Activated naive CD4-positive, alpha-beta T cell treated with Interleukin-2 at 50 U/mL for 16 hours (primary cell): ENCODE measurements at places on chromosomes 5 and 9.

GRCh38 chr9:133487331-133487725, 8.4 kb upstream of the SLC2A6 start:
- no peak for DNase-seq

GRCh38 chr5:171330021-171330420, 21.0 kb downstream of the TLX3 start:
- DNase-seq = no peak

- no peak for DNase-seq
These were observed 71.9 kb upstream of the RANBP3L start for GRCh38 chr5:36373527-36374086.

DNA sequence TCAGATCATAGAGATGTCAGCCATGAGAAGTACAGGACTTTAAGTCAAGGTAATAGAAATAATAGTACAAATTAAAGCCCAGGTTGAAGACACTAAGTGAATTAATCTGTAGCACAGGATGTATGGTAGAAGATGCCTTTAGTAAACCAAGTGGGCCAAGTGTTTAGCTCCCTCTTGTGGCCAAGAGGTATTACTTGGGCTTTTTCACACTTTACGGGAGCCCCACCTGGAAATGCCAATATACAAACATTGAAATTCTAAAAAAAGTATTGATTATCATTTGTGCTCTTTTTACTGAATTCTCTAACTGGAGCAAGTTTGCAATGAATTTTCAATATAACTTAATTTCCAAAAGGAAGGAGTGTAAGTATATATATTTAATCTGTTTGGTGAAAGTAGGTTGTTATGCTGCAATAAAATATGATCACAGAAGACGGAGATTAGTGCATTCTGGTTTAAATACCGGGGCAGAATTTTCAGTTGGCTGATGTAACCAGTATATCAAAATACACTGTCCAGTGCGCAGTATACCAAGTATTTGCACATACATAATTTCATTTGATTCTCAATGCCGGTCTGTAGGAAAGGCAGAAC, 84.7 kb downstream of the PARP8 start:
- peak; percentile 24 for DNase-seq

DNA sequence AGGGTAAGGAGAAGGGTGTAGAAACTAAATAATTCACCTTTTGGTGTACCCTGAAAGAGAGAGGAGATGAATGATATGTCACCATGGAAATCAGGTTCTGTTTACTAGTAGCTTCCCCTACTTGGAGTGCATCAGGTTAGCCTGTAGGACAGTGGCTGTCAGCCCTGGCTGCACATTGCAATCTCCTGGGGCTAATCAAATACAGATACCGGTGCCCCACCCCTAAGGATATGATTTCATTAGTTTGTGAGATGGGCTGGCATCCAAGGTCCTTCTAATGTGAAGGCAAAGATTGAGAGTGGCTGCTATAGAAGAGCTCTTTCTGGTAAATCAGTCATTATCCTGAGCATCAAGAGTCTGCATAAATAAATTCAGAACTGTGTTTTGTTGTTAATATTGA, 47.2 kb downstream of the INSYN2B start:
- no peak for DNase-seq

GRCh38 chr5:60494144-60494543, 205.8 kb downstream of the DEPDC1B start:
- no peak for DNase-seq

DNA sequence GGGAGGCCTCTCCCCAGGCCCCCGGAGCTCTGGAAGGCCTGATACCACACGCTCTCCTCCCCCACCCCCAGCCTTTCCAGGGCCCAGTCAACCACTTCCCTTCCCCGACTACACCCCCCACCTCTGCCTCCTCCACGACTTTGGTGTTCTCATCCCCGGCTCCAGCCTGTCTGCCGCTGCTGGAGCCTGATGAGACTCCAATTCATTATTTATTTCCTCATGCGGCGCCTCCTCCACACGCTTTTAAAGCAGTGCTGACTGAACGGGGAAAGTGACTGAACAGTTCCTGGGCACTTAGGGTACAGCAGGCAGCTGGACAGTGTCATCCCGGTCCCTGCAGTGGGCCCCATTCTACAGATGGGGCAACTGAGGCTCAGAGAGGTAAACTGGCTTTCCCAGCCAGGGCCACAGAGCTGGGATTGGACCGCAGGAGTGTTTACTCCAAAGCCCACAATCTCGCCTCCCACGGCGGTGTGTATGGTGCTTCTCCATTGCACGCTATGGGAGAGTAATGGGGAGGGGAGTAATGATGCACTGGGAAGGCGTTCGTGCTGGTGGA, 15.9 kb upstream of the RPL26L1 start:
- no peak for DNase-seq

GRCh38 chr9:89528131-89528530, 30.2 kb upstream of the SEMA4D start:
- no peak for DNase-seq

DNA sequence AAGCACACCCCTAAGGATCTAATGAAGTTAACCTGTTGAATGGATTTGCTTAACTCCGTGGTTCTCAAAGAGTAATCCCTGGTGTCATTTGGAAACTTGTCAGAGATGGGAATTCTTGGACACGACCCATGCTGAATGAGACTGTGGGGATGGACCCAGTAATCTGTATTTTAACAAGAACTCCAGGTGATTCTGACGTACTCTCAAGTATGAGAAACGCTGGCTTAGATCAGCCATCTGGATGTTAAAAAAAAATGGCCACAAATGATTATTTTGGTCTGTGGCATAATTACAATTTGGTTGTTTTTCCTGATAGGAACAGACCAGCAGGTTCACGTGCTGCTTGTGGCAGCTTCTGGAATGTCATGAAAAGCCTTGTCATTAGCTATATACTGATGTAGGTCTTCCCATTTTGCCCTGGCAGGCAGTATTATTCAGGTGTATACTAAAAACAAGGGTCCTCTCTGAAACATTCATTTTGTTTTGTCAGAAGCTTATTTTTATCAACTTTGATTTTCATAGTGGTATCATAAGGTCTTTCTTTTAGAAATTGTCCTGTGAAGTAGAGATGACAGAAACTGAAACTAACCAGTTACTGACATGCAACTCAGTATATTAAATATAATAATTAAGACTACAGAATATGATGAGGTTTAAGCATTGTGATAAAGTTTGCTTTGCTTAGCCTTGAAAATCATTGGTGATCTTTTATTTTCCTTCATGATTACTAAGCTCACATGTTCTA, 15.4 kb downstream of the CPEB4 start:
- no peak for DNase-seq

DNA sequence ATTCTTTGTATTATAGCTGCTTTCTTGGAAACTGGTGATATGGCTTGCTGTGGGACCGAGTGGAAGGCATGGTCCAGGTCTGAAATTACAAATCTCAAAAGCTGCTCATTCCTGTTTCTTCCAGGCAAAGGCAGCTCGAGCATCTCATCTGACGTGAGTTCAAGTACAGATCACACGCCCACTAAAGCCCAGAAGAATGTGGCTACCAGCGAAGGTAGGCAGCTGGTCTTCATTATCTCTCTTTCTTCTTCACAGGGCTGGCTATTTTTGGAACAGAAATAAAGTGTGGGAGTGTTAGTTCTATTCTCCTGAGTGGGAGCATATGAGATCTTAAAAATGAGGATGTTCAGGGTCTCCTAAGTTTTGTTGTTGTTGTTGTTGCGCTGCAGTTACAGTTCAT, 115.9 kb downstream of the FBXL7 start:
- no peak for DNase-seq

GRCh38 chr5:135694906-135695305, 116.1 kb upstream of the CXCL14 start:
- DNase-seq = no peak

DNA sequence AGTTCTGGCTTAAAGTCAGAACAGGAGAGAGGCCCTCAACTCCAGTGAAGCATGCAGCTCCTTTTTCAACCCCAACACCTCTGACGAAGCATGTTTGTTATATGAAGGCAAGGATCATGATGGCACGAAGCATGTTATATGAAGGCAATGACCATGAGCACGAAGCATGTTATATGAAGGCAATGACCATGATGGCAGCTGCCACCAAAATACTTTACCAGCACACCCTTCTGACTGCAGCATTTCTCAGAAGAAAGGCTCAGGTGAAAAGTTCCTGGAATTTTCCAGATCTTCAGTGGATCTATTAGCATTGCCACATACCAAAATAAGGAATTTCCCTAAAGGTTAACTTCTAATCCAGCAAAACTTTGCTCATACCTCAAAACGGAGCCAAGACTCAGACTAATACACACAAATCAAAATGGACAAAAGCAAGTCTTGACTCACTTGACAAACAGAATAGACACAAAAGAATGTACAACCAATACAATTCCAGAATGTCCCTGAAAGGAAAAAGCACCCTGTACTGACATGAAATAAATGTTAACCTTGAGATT, 217.4 kb downstream of the FANCC start:
- DNase-seq = no peak

GRCh38 chr5:169904508-169904907, 75.8 kb downstream of the INSYN2B start:
- DNase-seq = no peak

DNA sequence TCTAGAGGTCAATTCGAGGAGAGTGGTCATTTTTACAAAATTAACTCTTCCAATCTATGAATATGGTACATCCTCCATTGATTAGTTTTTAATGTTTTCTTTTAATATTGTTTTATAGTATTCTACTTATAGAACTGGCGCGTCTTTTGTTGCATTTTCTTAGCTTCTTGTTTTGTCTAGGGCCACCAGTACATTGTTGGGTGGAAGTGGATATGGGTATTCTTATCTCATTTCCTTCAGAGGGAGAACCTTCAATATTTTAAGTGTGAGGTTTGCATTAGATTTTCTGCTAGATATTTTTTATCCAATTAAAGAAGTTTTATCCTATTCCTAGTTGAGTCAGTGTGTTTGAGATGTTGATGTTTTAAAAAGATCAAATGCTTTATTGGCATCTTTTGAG, 69.8 kb downstream of the RPS23 start:
- no peak for DNase-seq

- no peak for DNase-seq
These were observed 352.2 kb downstream of the KIAA0825 start for GRCh38 chr5:94266170-94266569.

GRCh38 chr5:116507051-116507537, 67.5 kb downstream of the SEMA6A start:
- DNase-seq = no peak

GRCh38 chr9:136264031-136264430, 18.4 kb upstream of the QSOX2 start:
- DNase-seq = no peak

DNA sequence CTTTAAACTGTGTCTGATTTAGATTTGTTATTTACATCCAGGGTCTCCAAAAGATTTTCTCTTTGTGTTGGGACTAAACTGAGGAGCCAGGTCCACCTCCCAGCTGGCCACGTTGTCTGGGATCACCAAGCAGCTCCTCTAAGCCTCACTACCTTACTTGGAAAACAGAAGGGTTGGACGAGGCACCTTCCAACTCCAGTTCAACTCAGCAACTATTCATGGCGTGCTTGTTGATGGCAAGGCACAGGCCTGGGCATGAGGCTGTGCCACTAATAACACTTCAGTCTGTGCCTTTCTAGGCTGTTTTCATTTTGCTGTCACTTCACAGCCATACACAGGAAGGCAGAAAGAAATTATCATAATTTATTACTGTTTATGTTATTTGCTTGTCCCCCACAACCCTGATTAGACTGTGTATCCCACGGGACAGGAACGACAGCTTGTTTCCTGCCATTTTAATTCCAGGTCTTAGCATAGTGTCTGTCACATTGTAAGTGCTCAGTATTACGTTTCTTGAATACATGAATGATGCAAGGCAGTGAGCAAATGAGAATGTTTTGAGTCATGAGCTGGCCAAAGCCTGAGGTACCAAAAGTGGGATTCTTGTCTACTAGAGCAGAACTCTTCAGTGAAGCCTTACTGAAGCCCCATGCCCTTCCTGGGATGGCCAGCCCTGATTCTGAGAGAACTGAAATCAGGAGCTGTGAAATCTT, 125.8 kb downstream of the GALNT10 start:
- DNase-seq = no peak

DNA sequence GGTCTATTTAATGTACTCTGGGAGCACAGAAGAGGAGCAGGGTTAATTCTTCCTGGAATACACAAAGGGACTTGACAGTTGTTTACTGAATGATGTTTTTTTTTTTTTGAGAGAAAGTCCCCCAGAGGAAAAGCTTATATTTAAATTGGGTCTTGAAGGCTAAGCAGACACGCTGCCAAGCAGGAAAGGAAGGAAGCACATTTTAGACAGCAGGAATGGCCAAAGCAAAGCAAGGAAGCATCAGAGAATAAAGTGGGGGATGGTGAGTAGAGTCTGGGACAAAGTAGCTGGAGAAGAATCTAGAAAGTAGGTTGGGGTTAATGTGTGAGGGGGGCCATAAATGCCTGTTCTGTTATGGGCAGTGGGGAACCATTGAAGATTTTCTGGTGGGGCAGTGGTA, 21.5 kb downstream of the ZNF346 start:
- DNase-seq = no peak

GRCh38 chr9:97398999-97399758, 12.7 kb upstream of the TDRD7 start:
- DNase-seq = peak; percentile 75

DNA sequence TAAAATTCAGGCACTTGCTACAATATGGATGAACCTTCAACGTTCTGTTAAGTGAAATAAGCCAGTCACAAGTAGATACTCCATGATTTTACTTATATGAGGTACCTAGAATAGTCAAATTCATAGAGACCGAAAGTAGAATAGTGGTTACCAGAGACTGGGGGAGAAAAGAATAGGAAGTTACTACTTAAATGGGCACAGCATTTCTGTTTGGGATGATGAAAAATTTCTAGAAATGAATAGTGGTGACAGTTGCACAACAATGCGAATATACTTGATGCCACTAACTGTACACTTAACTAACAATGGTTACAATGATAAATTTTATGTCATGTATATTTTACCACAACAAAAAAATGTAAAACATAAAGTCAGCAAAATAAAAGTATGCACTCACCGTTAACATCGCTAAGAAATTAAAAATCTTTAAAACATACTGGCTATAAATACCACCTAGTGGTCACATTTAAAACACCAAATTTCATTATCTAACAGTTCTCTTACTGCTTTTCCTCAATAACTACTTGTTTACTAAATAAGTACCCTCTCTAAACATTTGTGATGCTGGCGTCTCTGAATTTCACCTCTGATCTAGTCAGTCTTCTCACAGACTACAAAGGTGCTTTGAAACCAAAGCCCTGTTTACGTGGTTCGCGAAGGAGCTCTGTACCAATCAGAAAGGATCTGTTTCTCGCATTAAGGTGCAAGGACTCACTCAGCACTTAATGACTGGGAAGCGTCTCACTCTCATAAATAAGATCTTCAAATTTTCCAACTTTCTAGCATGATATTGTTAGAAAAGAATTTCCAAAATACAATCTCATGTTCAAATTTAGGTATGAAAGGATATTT, 22.7 kb downstream of the KIF3A start:
- no peak for DNase-seq

DNA sequence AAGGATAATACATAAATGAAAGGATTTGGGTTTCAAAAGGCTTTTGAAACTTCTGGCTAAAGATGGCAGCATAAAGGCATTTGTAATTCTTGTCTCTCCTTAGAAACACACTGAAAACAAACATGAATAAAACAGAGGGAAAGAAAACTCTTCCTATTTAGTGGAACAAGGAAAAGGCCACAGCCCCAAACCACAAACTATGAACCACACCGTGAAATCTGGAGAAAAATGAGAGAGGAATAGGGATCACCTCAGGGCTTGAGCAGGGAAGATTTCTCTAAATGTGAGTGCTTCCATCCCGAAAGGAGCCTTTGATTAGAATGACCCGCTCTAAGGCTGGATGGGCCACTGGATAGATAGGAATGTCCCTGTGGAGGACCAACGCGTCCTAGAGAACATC, 119.6 kb downstream of the SEC61B start:
- no peak for DNase-seq

GRCh38 chr9:135905380-135906258, 1.7 kb downstream of the CAMSAP1 start:
- DNase-seq = peak; percentile 82
